Spleen (tissue), 13 donors: ENCODE measurements at places on chromosomes 16 and 17.

- H3K27ac ChIP-seq = no peak overlapping the region
- no peaks in the 10 kb centered on the region for H3K36me3 ChIP-seq
- no peaks in the 10 kb centered on the region for H3K4me1 ChIP-seq
- H3K27me3 ChIP-seq = no peaks in the 10 kb centered on the region
- H3K4me3 ChIP-seq = no peak overlapping the region
Measured at GRCh38 chr17:72764632-72765041, 327.9 kb downstream of the SLC39A11 start.

DNA sequence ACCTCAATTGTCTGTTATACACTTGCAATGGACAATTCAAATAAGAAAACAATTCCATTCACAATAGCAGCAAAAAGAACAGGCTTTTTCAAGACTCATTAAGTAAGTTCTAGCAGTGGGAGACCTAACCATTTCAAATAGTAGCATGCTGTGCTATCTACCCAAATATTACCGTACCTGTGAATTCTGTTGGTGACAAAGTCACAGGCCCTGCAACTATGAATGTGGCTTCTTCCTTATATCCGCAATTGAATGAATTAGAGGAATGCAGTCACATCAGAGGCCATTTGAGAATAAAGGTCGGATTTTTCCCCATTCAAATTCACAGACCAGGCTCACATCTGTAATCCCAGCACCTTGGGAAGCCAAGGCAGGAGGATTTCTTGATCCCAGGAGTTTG, 800 bp upstream of the NME4 start:
- H3K27ac ChIP-seq = no peak overlapping the region
- H3K27me3 ChIP-seq = no peaks in the 10 kb centered on the region
- peak overlapping the region; percentile 89 for H3K4me3 ChIP-seq
- H3K36me3 ChIP-seq = peaks cover 8% of the 10 kb centered on the region
- DNase-seq = no peak

- H3K27ac ChIP-seq = no peak overlapping the region
- H3K4me3 ChIP-seq = no peak overlapping the region
- H3K4me1 ChIP-seq = no peaks in the 10 kb centered on the region
- no peak for DNase-seq
Measured at GRCh38 chr16:82728901-82729300, 102.1 kb downstream of the CDH13 start.

GRCh38 chr16:22847690-22848089, 33.7 kb downstream of the HS3ST2 start:
- H3K36me3 ChIP-seq = no peaks in the 10 kb centered on the region
- H3K27me3 ChIP-seq = no peaks in the 10 kb centered on the region
- no peak overlapping the region for H3K27ac ChIP-seq
- DNase-seq = no peak
- no peak overlapping the region for H3K4me3 ChIP-seq
